ENCODE measurements at places on chromosomes 4 and X.

GRCh38 chrX:153590961-153591956 lies 7.7 kb downstream of the CCNQ start:
- no peak for DNase-seq

GRCh38 chr4:145736241-145736831 lies 56.4 kb downstream of the C4orf51 start:
- DNase-seq, result peak; percentile 87

DNA sequence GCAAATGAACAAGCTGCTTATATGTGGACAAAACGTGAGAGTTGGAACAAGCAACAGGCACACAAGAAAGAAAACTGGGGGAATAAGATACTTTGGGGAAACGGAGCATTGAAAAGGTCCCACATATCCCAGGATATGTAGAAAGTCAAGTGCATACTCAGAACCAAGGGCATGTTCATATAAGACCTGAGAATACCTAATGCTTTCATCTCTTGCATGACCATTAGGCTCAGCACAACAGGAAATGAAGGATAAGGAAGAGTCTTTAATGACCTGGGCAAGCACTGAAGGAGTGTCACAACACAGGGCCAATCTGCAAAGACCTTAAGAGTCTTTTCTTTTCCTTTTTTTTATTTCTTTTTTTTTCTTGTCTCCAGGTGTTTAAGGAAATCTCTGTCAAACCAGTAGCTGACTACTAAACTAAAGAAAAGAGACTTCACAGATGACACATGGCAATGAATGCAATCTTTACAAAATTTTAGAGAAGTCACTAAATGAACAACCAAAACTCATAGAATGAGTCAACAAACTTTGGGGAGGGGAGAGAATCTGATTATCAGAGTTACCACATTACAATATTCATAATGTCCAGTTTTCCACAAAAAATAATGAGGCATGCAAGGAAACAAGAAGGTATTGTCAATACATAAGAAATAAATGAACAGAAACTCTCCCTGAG lies 67.9 kb upstream of the STK26 start:
- DNase-seq, result no peak

GRCh38 chr4:138407329-138407728 lies 165.2 kb upstream of the SLC7A11 start:
- no peak for DNase-seq

DNA sequence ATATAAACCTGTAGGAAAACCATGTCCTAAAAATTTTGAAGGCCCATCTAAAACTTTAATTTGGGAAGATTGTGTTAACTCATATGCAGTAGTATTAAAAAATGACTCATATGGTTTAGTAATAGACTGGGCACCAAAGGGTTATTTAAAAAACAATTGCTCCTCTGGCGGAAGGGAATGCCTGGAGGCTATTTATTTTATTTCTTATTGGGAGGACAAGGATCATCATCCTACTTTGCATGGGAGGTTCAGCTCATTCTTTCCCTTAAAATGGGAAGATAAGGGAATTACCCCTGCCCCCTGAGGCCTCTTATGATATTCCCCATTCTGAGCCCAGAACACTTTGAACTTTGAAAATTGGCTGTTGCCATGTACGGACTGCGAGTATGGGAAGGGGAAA lies 29.7 kb upstream of the MGST2 start:
- no peak for DNase-seq

All from dermis blood vessel endothelial cell (primary cell).